Testis (tissue), 5 donors: ENCODE measurements at places on chromosomes 7 and 10. TPM values are rescaled to one million over a fixed set of nuclear protein-coding genes. Genes with fewer than 3 reads are reported as not detected.

DNA sequence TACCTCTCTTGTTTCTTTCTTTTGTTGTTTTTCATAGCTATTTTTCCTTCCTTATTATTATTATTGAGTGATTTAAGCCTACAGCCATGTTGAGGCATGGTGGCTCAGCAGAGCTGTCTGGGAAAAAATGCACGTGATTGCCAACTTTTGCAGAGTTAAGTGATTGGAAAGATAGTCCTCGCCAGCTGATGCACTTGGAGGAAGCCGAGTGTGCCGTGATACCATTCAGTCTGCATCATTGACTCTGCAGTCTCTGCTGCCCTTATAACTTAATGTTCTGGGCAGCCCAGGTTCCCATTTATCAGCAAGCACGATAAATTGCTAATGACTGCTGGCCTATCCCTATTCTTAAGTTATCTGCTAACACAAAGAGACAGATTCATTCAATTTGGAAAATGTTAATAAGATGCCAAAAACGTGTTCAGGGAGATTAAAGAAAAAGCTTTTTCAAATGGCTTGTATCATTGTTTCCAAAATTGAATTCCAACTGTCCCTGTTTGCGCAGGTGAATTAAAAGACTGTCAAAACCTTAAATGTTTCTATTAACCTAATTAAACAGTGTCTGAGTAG lies 232.9 kb upstream of the NPY start:
- no peak for DNase-seq

GRCh38 chr7:147060070-147060469 lies 943.5 kb downstream of the CNTNAP2 start:
- DNase-seq = no peak

GRCh38 chr7:124792002-124792401 lies 26.4 kb upstream of the GPR37 start:
- no peak for DNase-seq

- DNase-seq = no peak
Measured at GRCh38 chr7:151756076-151756731, 120.7 kb downstream of the PRKAG2 start.

Gene JAZF1
- total RNA-seq = 46.4 TPM

GRCh38 chr7:118949031-118949430 lies 724.5 kb downstream of the ANKRD7 start:
- no peak for DNase-seq

DNA sequence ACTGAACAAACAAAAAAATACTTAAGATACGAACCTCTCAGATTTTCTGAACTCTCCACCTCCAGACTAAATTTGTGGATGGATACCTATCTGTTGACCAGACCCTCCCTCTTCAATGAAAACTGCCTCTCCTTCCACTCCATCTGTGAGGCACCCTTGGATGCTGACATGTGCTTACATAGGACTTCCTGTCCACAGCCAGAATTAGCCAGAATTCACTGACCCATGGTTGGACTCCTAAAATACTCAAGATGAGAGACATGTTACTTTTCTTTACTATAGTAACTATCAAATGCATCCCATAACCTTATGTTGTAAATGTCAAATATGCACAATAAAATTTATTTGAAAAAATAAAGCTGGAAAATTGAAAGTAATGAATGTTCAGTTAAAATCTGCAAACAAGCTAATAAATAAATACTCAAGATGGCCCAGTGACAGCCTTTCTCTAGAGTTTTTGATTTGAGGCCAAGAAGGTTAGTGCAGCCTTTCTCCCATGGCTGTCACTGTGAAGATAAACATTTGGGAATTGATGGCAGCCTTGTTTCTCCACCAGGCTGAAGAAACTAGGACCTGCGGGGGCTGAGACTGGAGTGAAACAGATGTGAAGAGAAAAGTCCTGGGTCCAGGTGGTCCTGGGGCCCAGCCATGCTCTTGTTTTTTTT lies 287.0 kb downstream of the ZEB1 start:
- no peak for DNase-seq

DNA sequence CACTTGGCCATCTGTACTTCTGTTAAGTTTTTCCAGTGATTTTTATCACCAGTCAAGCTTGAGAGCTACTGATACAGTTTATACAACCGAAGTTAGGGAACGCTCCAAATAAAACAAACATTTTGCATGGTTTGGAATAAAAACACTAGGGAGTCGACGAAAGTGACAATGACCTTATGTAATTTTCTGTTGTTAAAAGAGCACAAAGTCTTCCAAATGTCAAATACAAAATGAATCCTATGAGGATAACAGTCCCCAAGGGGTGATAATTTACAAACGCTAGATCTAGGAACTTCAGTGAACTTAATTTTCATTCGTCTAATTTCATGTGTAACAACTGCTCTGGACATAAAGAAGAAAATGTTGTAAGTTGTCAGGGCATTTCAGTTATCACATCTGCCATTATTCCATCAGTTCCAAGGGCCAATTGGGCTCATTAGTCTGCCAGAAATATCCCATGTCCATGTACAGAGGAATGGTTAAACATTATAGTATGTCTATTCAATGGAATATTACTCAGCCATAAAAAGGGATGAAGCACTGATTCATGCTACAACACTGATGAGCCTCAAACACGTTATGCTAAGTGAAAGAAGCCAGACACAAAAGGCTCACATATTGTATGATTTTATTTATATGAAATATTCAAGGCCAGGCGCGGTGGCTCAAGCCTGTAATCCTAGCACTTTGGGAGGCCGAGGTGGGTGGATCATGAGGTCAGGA lies 38.0 kb upstream of the CYTH3 start:
- DNase-seq = no peak

Gene POU6F2
- total RNA-seq = 3.4 TPM

Gene KCNIP2
- 6.8 TPM for total RNA-seq

GRCh38 chr10:119701861-119702260 lies 24.0 kb upstream of the INPP5F start:
- no peak for DNase-seq

Gene ZNF727
- total RNA-seq = 12.1 TPM

DNA sequence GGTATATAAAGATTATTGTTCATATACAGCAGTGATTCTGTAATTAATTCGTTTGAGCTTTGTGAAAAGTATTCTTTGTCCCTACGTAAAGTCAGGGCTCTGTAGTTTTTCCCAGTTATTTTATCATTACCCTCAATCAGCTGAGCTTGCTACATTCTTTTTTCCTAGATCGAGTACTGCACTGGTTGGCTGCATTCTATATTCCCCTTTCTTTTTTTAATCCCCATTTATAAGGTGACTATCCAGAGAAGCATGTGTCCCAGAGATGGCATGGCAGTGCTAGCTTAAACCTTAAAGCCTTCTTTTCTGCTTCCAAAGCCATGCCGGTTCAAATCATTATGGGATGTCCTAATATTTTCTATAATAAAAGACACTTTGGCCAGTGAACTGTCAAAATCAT lies 230.1 kb upstream of the CELF2 start:
- no peak for DNase-seq

Gene FAM25C
- total RNA-seq = not detected

Gene STAM
- 40.6 TPM for total RNA-seq

Gene CUBN
- total RNA-seq = 11.0 TPM

DNA sequence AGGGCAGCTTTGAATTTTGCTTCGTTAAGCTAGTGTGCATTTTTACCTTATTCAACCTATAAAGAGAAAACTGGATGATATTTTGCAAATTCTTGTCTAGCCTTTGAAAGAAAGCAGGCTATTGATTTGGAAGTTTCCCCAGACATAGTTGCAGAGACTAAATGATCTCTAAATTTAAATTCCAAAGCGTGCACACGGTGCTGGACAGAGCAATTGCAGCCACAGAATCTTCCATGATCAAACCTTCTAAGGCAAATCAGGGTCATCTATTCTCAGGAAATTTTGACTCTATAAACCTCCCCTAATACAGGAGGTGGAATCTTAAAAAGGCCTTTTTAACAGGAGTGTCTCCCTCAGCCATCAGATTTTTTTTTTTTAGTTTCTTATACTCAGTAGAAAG lies 159.9 kb downstream of the MDFIC start:
- no peak for DNase-seq

DNA sequence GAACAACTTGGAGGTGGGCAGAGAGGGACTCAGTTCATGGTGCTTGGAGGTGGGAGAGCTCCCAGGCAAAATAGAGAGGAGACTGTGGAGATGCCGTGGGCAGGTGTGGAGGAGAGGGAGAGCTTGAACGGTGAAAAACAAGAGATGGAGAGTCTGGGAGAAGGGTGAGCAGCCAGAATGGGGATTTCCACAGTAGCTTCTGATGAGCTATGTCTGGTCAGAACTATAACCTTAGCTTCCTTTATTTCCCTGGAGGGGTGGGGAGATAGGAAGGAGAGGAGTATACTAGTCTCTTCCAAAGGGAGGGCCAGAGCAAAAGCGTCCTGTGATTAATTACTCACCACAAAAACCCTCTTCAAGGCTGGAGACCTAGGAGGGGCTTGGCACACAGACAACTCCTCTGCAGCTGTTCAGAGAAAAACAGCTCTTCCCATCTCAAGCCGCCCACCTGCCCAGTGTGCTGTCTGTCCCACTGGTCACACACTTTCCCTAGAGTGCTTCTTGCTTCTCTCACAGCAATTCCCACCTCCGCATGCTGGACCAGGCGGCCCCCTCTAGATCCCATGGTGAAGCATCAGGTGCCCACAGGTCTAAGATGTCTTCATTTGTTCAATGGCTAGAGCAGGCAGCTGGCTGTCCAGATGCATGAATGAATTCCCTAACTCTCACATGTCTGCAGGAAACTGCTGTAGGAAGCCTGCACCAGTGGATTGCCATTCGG lies 41.9 kb downstream of the TAS2R41 start:
- no peak for DNase-seq

DNA sequence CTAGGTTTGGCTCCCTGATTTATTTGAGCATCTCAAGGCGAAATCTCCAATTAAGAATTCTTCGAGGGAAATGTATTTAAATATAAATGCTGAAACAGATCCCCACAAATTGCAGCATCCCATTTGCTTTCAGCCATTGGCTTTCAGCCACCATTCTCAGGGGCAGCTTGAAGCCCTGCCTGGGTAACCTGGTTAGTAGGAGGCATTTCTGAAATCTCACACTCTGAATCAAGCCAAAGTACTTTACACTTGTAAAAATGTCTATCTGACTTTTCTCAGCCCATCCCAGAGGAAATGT lies 49.1 kb downstream of the GCC1 start:
- no peak for DNase-seq

DNA sequence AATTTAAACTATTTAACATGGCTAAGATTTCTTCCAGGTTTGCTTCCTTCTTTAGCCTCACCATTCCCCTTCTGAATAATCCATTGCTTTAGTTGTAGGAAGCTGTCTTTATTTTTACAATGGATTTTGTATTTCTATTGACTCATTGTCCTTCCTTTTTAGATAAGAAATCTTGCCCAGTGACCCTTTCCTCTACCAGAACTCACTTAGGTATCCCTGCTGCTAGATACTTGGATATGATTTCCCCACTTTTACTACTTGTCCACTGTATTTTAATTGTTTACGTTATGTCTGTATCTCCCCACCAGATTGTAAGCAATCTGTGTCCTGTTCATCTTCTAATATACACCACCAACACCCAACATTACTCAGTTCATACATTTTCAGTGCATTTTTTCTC lies 47.7 kb upstream of the MDFIC start:
- no peak for DNase-seq

DNA sequence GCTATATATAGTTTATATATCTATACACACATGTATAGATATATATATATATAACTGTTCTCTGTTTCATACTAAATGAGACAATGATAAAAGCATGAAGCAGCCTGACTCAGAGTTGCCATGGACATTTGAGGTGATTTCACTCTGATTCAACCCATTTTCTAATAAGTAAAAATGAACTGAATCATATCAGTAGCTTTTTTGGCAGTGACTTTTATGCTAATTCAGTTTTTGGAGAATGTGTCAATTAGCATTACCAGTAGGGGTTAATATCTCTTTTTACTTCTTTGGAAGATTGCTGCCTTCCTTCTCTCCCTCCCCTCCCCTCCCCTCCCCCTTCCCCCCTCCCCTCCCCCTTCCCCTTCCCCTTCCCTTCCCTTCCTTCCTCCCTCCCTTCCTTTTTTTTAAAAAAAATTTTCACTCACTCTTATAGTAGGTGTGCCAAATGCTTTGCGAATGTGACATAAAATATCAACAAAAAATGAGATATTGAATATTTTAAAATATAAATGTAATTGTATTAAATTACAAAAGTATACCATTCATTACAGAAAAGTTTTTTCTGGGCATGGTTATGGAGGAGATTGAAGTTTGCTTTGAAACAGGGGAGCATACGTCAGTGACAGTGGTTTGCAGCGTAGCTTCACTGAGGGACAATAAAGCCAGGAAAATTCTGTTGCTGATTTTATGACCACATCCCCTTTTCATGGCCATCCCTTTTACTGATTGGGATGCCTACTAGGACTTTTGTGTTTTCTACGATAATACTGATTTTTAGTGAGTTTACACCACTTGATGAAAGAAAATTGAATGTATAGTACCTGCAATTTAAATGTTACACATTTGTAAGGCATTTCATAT lies 64.0 kb upstream of the KLF6 start:
- DNase-seq = no peak

- DNase-seq = no peak
Measured at GRCh38 chr7:106047818-106048705, 64.0 kb downstream of the SYPL1 start.

DNA sequence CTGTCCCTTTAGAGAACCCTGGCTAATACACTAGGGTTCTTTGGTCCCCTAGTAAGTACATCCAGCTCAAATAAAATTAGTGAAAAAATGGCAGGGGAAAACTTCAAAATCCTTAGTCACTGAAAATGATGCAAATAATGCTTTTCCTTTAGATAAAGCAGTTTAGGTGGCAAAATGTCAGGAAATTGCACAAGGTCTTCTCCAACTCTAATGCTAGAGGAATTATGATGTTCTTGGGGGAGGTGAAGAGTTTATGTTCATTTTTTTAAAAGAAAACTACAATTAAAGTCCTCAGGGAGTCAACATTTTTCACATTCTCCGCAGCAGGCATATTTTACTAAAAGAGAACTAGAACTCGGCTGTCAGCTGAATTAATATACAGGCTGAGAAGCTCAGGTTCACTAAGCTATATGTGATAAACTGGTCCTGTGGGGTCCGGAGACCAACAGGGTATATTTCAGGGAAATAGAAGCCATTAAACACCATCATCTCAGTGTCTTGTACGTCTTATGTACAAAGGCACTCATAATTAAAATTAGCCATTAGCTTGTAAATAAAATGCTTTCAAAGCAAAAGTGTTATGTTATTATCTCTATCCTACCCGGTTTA lies 1164.7 kb upstream of the AUTS2 start:
- DNase-seq = no peak

- DNase-seq = no peak
Measured at GRCh38 chr7:64795176-64795575, 948 bp downstream of the ZNF138 start.

DNA sequence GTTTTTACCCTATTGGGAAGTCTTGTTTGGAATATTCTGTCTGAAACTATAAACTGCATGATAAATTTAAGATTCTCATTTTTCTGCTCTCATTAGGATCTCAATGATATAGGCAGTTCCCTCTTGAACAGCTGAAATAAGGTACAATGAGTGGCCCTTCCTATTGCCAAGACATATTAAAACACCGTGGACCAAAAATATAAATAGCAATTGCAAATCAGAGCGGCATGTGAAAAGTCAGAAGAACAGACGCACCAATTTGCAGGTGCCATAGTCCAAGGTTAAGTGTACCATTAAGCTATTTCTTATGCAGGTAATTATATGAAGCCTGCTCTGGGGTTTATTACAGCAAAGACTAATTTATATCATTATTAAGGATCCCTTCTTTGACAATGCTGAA lies 920.8 kb upstream of the CELF2 start:
- DNase-seq = no peak
